ENCODE measurements at places on chromosomes 4 and X.

- DNase-seq, result no peak
These were observed 7.8 kb upstream of the MFAP3L start for GRCh38 chr4:170033999-170034398.

DNA sequence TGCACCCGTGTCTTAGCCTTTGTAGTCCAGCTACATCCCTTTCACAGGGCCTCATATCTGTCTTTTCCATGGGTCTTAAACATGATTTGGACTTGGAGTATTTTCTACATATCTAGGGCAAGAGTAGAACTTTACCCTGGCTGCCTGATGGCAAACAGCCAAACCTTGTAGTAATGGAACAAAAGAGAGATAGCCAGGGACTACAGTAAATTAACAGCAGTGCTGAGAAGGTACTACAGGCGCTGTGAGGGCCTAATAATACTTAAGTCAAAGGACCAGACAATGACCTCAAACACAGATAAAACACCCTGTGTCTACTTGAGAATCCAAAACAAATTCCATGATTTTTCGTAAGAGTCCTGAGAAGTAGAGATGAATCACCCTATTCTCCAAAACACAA lies 111.0 kb upstream of the WDR17 start:
- DNase-seq, result no peak

- no peak for DNase-seq
These were observed 227.6 kb downstream of the NR3C2 start for GRCh38 chr4:148214529-148215166.

GRCh38 chr4:92455951-92456350 lies 152.2 kb downstream of the GRID2 start:
- DNase-seq, result no peak

- DNase-seq, result no peak
These were observed 90.4 kb upstream of the RASGEF1B start for GRCh38 chr4:81562093-81562492.

DNA sequence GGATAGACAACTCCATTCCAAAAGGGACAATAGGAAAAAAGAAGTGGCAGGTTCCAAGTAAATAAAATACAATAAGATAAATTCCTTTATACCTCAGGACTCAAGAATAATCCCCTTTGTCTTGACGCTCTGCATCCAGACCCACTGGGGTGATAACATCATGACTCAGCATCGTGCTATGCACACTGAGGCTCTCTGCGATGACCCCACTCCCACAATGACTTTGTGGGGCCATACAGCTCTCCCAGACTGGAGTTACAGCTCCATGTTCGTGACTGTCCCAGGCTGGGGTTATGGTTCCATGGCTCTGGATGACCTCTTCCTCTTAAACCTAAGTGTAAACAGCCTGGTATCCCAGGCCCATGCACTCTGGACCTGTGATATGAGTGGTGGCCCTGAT lies 254.5 kb upstream of the ADGRL3 start:
- DNase-seq, result no peak

- peak; percentile 19 for DNase-seq
These were observed 283.4 kb downstream of the BCOR start for GRCh38 chrX:39814391-39814790.

DNA sequence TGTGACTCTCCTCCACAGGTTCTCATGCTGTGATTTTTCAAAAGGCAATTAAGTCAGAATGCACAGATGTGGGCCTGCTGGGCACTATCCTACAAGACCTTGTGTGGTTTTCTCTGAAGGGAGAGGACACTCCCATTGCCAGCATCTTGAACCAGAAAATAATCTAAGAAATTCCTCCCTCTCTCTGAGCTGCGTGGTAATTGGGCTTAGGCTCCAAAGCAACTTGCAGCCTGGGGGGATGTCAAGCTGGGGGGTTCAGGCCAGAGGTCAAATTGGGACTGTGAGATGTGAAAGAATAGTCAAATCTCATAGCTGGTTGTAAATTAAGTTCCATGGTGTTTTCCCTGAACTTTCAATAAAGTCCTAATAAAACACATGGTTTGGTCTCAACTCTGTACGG lies 350.6 kb upstream of the SLC7A11 start:
- no peak for DNase-seq

DNA sequence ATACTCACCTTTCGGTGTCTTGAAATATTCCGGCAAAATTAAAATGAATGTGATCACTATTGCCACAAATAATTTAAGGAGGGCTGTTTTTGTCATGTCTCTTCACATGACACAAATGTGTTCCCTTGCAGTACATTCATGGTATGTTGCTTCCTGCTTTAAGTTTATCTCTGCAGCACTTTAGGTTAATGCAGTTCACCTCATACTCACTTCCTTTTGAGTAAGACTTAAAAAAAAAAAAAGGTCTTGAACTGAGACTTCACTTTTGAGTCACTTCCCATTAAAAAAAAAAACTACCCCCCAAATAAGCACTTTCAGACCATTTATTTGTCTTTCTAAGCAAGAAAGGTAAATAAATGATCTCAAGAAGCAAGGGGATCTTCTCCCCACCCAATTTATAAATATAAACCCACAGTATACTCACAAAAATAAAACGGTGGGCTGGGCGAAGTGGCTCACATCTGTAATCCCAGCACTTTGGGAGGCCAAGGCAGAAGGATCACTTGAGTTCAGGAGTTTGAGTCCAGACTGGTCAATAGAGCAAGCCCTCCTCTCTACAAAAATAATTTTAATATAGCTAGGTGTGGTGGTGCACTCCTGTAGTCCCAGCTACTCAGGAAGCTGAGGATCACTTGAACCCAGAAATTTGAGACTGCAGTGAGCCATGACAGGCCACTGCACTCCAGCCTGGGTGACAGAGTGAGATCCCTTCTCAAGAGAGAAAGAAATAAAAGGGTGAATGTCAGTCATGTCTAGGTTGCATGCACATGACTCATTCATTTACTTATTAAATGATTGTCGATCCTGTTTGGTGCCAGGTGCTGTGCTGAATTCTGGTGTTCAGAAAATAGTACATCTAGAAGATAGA lies at the start of gene TMEM156:
Gene TMEM156, minus strand, starts transcription at position 192 of the 868 bp plus-strand sequence. Its CDS starts 96 bp downstream, at position 96.
- DNase-seq, result peak; percentile 44

DNA sequence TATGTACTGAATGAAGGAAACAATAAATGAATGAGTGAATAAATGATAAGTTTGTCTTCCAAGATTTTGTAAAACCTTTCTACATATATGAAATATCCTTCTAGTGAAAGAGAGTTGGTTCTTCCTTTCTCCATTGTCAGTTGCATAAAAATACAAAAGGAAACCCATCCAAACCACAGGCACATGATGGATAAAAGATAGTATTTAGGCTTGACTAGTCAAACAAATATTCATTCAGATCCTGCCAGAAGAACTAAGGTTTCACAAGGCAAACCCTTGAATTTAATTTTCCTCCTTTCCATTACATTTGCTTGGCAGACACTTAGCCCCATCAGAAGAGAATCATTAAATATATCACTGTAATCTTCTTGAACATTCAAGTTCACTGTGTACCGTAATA lies 208.4 kb downstream of the COL25A1 start:
- DNase-seq, result no peak

GRCh38 chrX:155592981-155593380 lies 19.8 kb downstream of the TMLHE start:
- DNase-seq, result no peak

GRCh38 chr4:61553557-61554125 lies 353.5 kb downstream of the ADGRL3 start:
- DNase-seq, result no peak

GRCh38 chr4:127856196-127856812 lies 24.4 kb upstream of the PLK4 start:
- DNase-seq, result no peak

- no peak for DNase-seq
These were observed 930.5 kb downstream of the ADGRL3 start for GRCh38 chr4:62130637-62131036.

DNA sequence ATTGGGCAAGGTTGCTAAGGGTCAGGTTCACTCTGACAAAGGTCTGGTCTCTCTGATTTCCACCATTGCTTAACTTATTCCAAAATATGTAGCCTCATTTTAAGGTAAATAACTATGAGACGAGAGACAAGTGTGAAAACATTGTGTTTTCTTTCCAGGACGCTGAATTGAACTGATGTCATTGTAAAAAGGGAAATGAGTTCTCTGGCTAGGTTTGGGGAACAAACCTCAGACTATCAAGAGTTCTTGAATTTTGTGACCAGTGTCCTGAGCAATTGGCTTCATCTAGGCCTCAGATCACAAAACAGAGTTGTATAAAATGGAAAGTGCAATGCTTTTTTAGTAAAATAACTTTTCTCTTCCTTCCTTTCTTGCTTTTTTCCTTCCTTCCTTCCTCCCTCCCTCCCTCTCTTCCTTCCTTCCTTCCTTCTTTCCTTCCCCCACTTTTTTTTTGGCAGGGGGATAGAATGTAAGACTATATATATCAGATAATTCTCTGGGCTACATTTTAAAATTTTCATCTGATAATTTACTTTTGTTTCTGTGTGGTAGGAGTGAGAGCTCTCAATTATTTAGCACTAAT lies 30.8 kb upstream of the CXCL8 start:
- DNase-seq, result no peak

Data from ACHN (cell line).